SJCRH30 (cell line): ENCODE measurements at places on chromosomes 13 and 19.
A peak's percentile ranks its signal among the peaks of the same experiment; 100 is the strongest.

DNA sequence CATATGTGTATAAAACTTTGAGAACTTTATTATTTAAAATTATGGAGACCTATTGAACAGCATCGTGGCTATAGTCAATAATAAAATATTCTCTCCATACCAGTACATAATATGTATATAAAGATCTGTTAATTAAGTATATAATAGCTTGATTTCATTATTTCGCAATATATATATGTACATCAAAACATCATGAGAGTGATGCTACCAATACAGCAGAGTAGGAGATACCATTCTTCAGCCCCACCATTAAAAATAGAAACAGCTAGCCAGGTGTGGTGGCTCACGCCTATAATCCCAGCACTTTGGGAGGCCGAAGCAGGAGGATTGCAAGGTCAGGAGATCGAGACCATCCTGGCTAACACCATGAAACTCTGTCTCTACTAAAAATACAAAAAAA is 1755.3 kb upstream of the SPRY2 start:
- no peak for DNase-seq

GRCh38 chr19:2774083-2774679 is 8.9 kb downstream of the SGTA start:
- no peak for DNase-seq

DNA sequence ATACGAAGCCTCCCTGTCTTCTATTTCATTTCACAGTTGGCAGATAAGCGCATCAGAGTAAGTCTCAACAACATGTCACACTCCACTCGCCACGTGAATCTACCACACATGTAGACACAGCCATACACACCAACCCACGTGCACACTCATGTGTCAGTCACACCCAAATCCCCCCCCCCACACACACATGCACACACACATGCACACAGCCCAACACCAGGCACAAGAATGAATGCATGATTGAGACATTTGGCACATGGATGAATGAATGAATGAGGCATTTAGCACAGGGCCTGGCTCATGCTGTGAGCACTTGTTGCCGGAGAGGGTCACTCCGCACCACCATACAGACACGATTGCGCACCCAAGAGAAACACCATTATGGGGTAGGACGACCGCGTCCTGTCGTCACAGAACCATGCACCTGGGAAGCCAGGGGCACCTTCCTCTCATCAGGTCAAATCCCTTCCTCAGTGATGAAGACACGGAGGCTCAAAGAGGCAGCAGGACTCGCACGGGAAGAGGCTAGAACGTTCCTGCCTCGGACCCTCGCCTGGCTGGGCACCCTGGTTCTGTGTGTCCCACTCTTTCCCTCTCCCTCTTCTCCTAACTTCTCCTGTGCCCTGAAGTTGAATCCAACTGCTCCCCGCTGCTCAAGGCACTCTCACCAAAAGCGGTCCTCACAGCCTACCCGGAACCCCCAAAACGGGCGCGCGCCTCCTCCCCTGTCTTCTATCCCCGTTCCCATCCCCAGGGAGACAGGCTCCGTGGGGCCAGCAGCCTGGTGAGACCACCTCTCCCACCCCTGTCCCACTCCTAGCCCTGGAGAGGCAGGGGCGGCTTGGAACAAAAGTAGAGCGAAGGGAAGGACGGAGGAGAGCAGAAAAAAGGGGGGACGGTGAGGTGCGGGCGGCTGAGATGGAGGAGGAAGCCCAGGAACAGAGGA is 1.3 kb downstream of the MEIS3 start:
- no peak for DNase-seq

- no peak for DNase-seq
Measured at GRCh38 chr19:47158367-47158791, 27.7 kb downstream of the SAE1 start.

GRCh38 chr13:80753866-80754265 is 412.9 kb upstream of the SPRY2 start:
- DNase-seq: peak; percentile 12

DNA sequence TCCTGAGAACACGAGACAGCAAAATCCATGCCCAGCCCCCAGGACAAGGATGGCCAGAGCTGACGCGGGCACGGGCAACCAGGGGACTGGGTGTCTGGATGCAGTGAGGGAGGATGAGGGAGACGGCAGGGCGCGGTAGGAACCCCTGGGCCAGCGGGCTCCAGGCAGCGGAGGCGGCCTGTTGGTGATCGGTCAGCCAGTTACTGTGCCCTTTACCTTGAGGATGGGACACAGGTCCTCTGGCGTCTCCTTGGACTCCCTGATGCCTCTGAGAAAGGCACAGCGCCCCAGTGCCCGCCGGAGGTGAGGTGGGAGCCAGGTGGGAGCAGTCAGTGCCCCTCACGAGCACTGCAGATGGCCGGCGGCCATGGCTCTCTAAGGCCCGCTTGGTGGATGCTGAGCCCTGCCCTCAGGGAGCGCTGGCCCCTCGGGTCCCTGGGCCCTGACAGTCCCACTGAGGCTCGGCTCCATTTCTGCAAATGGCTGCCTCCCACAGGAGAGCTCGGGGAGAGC is 31.2 kb downstream of the C13orf46 start:
- no peak for DNase-seq

GRCh38 chr13:64810750-64811149 is 2419.4 kb downstream of the PCDH9 start:
- no peak for DNase-seq

DNA sequence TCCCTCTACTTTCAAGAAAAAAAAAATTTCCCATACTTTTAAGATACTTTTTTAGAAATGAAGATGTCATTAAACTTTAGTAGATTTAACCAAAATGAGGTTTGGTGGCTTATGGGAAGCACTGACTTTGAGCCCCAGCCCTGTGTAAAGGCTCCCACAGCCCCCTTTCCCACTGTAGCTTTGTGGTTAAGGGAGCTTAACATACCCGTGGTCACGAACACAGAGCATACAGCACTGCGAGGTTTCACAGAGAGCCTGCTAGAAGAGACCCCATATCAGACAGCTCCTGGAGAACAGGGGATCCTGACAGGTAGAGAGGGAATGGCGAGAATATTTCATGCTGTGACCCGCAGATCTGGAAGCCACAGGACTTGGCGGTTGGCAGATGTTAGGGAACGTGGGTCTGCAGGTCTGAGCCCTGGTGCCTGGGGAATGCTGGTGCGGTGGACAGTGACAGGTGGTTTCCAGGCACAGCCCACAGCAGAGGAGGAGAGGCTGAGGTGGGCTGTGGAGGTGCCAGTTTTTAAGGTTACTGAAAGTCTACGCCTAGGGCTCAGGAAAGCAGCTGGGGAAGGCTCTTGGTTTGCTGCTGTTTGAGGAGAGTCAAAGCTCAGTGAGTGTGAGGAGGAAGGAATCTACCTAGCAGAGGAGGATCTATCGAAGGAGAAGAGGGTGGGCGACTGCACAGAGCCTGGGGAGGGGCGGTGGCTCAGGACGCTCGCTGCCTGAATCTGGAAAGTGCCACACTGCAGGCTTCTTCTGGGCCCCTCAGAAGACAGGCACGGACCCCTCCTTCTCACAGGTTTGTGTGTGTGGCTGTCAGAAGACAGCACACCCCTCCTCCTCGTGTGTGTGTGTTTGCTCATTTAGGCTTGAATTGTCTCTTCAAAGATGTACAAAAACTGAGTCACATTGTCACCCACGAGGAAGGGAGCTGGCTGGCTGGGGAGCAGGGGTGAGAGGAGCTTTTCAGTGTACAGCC is 49.9 kb downstream of the SLC7A9 start:
- DNase-seq: peak; percentile 51

- DNase-seq: no peak
Measured at GRCh38 chr13:109297628-109298027, 488.8 kb downstream of the IRS2 start.

GRCh38 chr13:32039056-32039455 is 7.5 kb downstream of the FRY start:
- no peak for DNase-seq

- no peak for DNase-seq
Measured at GRCh38 chr19:19486343-19487076, 28.8 kb downstream of the TSSK6 start.

DNA sequence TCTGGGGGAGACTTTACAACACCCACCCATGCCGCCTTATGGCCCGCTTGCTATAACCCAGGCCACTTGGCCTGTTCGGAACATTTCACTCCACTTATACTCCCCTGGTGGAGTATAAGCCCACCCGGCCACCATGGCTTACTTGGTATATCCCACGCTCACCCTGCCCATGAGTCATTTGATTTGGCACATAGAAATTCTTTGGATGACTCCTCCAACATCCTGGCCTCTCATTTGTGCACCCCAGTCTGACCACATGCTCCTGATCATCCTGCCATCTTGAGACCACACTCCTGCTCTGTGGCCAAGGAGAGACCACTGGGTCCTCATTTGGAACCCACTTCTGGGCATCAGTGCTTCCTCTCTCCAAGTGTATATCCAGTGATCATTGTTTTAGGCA is 5.2 kb downstream of the SPACA6 start:
- no peak for DNase-seq

DNA sequence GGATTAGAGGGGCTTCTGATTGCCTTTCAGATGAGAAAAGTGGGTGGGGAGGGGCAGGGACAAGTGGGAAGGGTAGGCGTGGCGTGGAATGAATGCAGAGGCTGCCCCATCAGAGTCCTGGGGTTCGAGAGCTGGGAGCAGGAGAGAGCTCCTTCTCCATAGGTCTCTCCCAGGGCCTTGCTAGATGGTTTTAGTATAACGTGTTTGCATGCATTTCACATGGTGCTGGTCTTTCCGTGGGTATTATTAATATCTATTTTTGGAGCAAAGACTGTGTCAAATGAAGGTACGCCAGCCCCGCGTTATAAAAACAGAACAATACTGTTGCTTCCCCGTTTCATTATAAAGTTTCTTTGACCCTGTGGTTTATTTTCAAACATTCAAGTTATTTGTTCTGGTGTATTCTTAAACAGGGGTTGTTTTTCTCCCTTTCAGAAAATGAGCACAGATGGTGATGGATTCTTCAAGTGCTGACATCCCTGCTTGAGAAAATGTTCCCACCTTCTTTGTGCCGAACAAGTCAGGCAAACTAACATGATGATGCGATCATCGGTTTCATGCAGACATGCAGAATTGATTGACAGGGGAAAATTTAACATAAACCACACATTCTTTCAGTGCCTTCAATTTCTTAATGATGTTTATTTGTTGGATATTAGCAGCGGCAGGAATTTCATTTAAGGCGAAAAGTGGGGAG is 62.1 kb upstream of the ZNF536 start:
- no peak for DNase-seq

DNA sequence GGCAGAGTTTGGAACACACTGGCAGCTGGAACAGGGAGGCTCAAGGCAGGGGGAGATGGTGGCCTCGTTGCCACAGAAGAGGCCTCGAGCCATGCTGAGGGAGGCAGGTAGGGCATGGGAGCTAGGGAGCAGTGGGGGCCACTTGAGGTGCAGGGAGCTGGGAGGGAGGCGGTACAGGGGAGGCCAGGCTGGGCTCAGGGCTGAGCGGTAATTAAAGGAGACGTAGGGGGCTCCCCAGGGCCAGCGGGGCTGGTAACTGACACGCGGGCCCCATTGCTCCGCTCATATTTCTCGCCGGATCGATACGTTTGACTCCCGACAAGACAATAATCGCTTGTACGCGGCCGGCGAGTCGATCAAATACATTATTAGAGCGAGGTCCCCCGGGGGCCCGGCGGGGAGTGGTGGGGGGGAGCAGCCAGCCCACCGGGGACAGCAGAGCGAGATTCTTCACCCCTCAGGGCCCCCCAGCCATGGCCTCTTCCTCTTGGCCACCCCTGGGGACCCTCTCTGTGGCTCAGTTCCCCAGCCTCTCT is 2.4 kb upstream of the POU2F2 start:
- no peak for DNase-seq

GRCh38 chr19:3075605-3076431 is 13.5 kb upstream of the TLE5 start:
- no peak for DNase-seq

GRCh38 chr13:77176350-77176749 is 149.4 kb upstream of the FBXL3 start:
- no peak for DNase-seq

GRCh38 chr19:41175801-41176777 is 16.9 kb upstream of the CYP2S1 start:
- peak; percentile 39 for DNase-seq

DNA sequence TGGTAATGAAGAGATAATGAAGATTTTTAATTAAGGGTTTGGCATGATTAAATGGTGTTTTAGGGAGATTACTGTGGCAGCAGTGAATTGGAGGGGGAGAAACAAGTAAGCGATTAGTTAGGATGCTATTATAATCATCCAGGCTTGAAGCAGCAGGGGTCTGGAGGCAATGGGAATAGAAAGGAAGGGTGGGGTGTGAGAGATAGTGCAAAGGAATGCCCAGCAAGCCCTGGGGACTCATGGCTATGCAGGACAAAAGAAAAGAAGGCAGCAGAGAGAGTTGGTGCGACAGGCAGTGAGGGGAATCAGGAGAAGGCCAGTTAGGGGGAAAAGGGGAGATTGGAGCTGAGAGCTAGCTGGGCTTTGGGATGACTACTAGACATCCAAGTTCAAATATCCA is 34.5 kb downstream of the SOX21 start:
- no peak for DNase-seq

- DNase-seq: no peak
Measured at GRCh38 chr13:98544104-98544710, 32.7 kb downstream of the STK24 start.

DNA sequence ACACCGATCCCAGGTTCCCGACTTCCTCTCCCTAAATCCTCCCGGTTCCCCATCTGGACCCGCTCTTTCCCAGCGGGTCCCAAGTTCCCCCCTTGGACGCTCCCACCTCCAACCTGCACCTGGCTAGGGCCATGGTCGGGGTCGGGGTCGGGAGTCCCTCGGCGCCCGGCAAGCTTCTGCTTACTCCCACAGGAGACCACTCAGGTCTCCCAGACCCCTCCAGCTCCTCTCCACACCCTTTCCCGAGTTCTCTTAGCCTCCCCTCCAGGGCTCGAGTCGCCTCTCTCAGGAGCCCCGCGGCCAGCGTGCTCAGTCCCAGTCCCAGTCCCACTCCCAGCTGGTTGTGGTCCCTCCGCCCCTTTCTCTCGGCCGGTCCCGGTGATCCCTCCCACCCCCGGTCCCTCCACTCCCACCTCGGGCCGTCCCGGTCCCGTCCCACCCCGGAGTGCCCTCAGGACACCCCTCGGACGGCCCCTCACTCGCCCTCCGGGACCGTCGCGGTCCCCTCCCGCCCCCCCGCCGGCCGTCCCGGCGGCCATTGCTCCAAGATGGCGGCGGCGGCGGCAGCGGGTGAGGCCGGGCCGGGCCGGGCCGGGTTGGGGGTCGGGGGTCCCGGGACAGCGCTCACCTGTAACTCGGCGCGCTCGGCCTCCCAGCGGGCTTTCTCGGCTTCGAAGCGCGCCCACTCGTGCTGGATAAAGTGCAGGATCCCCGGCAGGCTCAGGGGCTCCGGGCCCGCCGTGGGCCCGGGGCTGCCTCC is at the start of gene FKRP:
Gene FKRP, plus strand, starts transcription at position 537 of the 760 bp plus-strand sequence. CDS start 9,394 bp downstream, outside the sequence.
- DNase-seq: peak; percentile 40

DNA sequence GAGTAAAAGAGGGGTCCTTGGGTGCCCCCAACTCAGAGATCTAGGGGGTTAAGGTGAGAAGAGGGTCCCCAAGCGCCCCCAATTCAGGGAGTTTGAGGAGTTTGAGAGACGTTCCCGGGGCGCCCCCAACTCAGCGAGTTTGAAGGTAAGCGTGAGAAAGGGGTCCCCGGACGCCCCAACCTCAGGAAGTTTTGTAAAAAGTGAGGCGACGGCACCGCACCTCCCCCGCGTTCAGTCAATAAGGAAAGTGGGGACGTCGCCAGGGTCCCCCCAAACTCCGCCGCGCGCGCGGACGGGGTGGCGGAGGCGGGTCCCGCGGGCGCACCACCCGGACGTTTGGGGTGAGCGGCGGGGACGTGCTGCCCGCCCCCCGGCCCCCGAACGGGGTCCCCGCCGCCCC is 353 bp downstream of the RFX2 start:
- no peak for DNase-seq
